ENCODE measurements at places on chromosomes 7 and 10. TPM values are rescaled to one million over a fixed set of nuclear protein-coding genes. Genes with fewer than 3 reads are reported as not detected.

DNA sequence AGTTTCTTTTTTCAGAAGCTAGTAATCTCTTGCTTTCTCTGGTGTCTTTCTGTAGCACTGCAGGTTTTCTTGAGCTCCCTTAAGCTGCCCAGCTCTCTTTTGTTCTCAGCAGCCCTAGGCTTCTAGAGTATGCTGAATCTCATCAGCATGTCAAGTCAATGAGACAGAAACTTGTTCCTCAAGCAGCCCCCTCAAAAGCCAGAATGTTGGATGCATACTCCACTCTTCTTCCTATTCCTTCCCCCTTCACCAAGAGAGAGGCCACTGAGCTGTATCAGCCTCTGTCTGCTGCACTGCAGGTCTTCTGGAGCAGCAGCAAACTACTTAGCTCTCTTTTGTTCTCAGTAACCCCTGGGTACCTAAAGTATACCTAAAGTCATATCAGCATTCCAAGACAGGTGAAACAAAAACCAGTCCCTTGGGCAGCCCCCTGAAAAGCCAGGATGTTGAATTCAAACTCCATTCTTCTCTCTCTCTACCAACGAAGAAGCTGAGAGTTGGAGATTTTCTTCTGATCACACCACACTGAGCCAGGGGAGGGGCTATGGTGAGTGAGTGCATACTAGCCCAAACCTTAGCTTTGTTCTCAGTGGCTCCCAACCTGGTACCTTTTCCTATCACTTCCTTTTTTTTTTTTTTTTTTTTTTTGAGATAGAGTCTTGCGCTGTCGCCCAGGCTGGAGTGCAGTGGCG, 73.3 kb upstream of the WAC start:
- H3K4me3 ChIP-seq: no peak overlapping the region
- no peak for DNase-seq
- no peaks in the 10 kb centered on the region for H3K36me3 ChIP-seq
- H3K27ac ChIP-seq: no peak overlapping the region

DNA sequence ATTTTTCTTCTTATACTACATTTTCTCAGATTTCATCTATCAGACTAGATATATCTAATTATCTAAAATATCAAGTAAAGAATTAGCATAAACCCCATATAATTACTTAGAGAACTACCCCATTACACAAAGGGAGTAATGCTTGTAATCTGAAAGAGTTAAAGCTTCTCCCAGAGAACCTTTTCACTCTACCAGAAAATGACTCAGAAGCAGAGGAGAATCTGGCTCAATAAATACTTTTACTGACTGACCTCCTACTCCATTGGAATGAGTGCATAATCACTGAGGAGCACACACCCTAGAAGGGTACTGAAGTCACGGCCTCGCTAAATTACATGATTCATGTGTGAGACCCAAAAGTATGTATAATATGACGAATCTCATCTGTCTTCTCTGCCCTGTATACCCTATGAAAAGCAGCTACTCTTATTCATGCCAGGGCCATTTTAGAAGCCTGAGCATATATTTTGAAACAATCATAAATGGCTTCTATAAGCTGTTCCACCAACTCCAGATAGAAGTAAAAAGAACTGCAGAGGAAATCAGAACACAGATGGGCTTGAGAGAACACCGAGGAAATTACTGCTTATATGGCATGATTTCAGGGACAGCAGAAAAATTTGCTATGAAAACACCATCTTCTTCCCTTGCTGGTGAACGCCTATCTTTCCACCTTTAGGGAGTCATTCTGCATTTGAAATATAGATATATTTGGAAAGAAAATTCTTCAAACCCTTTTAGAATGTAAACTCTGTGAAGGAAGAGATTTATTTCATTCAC, 32.7 kb downstream of the DNMBP start:
- peak; percentile 98 for DNase-seq
- peak overlapping the region; percentile 93 for H3K27ac ChIP-seq
- no peak overlapping the region for H3K4me3 ChIP-seq
- no peaks in the 10 kb centered on the region for H3K27me3 ChIP-seq

- no peak overlapping the region for H3K27ac ChIP-seq
- no peak for DNase-seq
- peaks cover 11% of the 10 kb centered on the region for H3K36me3 ChIP-seq
- no peaks in the 10 kb centered on the region for H3K4me1 ChIP-seq
- no peak overlapping the region for H3K4me3 ChIP-seq
These were observed 13.1 kb downstream of the FXYD4 start for GRCh38 chr10:43384252-43385221.

DNA sequence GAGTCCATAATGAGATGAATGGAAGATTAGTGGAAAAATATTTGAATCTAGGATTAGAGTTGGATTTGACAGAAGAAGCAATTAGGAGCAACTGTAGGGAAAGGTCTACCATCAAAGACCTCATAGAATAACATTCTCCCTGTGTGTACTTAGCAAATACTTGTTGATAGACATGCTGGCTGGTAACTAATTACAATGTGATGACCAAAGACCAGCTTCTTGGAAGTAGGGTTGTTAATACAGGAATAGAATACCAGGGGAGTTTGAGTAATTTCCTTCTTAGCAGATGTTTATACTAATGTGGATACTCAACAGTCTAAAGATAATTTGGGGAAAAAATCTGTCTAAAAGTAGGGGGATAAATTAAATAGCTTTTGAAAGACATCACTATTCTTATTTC, 357.5 kb upstream of the BMPER start:
- H3K36me3 ChIP-seq: no peaks in the 10 kb centered on the region
- H3K4me1 ChIP-seq: no peaks in the 10 kb centered on the region
- no peaks in the 10 kb centered on the region for H3K27me3 ChIP-seq
- DNase-seq: peak; percentile 43
- no peak overlapping the region for H3K4me3 ChIP-seq

The LLCFC1 gene
- not detected for total RNA-seq

GRCh38 chr7:112420236-112420861, 29.9 kb upstream of the IFRD1 start:
- H3K27ac ChIP-seq: no peak overlapping the region
- H3K4me1 ChIP-seq: peaks cover 4% of the 10 kb centered on the region
- no peaks in the 10 kb centered on the region for H3K27me3 ChIP-seq
- DNase-seq: no peak
- no peak overlapping the region for H3K4me3 ChIP-seq

The CCL26 gene
- total RNA-seq: 1.3 TPM

- H3K27ac ChIP-seq: no peak overlapping the region
- no peaks in the 10 kb centered on the region for H3K27me3 ChIP-seq
- peak; percentile 29 for DNase-seq
- H3K36me3 ChIP-seq: no peaks in the 10 kb centered on the region
- no peaks in the 10 kb centered on the region for H3K4me1 ChIP-seq
- no peak overlapping the region for H3K4me3 ChIP-seq
These were observed 107.2 kb downstream of the VPS41 start for GRCh38 chr7:38801786-38802185.

The MSS51 gene
- total RNA-seq: 1.5 TPM

GRCh38 chr10:98589691-98590090, 143.0 kb upstream of the HPS1 start:
- H3K36me3 ChIP-seq: no peaks in the 10 kb centered on the region
- H3K4me1 ChIP-seq: no peaks in the 10 kb centered on the region
- H3K4me3 ChIP-seq: no peak overlapping the region
- no peak for DNase-seq

The PIK3AP1 gene
- 0.17 TPM for total RNA-seq

DNA sequence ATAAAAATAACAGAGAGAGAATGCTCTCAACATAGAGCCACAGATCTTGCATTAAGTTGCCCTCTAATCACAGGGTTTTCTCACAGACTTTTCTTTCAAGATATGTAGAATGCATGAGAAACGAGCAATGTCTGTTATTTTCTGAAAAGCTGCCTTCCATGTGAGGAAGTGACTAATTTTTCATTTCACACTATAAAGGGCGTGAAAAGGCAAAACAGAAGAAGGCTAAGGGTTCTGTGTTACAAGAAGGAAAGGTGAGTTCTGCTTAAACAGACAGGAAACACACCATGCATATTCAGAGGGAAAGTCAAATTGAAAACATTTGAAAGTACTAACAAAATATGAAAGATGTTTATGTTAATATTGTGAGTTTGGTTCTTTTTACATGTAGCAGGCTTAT, 189.2 kb downstream of the SEMA3D start:
- H3K4me1 ChIP-seq: no peaks in the 10 kb centered on the region
- DNase-seq: no peak
- H3K4me3 ChIP-seq: no peak overlapping the region
- H3K36me3 ChIP-seq: no peaks in the 10 kb centered on the region
- H3K27me3 ChIP-seq: no peaks in the 10 kb centered on the region

GRCh38 chr10:70312249-70312648, 28.4 kb upstream of the NPFFR1 start:
- H3K4me3 ChIP-seq: no peak overlapping the region
- no peak overlapping the region for H3K27ac ChIP-seq
- no peak for DNase-seq
- no peaks in the 10 kb centered on the region for H3K36me3 ChIP-seq

The VIM gene
- total RNA-seq: 7,192 TPM

DNA sequence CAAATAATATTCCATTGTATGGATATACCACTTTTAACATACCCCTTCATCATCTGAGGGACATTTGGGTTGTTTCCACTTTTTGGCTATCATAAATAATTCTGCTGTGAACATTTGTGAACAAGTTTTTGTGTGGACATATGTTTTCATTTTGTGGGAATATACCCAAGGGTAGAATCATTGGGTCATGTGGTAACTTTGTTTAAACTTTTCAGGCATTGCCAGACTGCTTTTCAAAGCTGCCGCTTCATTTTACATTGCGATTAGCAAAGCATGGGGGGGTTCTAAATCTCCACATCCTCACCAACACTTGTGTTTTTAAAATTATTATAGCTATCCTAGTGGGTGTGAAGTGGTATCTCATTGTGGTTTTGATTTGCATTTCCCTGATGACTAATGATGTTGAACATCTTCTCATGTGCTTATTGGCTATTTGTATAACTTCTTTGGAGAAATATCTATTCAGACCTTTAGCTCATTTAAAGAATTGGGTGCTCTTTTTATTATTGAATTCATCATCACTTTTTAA, 8.4 kb upstream of the HHEX start:
- no peak overlapping the region for H3K4me3 ChIP-seq
- no peaks in the 10 kb centered on the region for H3K36me3 ChIP-seq
- H3K27me3 ChIP-seq: no peaks in the 10 kb centered on the region
- no peak for DNase-seq
- H3K4me1 ChIP-seq: no peaks in the 10 kb centered on the region

GRCh38 chr10:29785701-29786100, 150.9 kb upstream of the SVIL start:
- DNase-seq: no peak
- peak overlapping the region; percentile 75 for H3K27ac ChIP-seq
- no peaks in the 10 kb centered on the region for H3K27me3 ChIP-seq
- H3K4me3 ChIP-seq: no peak overlapping the region
- no peaks in the 10 kb centered on the region for H3K36me3 ChIP-seq

GRCh38 chr7:121985476-121986030, 112.6 kb downstream of the PTPRZ1 start:
- H3K27ac ChIP-seq: no peak overlapping the region
- H3K27me3 ChIP-seq: no peaks in the 10 kb centered on the region
- no peak overlapping the region for H3K4me3 ChIP-seq

Data from fibroblast of lung (primary cell).